ENCODE measurements at places on chromosomes 4 and X.

GRCh38 chr4:52574036-52574435, 85.1 kb downstream of the USP46 start:
- no peak for DNase-seq

GRCh38 chr4:127352220-127353113, 280.3 kb upstream of the INTU start:
- DNase-seq, result no peak

GRCh38 chrX:71236836-71237235, 13.8 kb downstream of the GJB1 start:
- DNase-seq, result peak; percentile 71

DNA sequence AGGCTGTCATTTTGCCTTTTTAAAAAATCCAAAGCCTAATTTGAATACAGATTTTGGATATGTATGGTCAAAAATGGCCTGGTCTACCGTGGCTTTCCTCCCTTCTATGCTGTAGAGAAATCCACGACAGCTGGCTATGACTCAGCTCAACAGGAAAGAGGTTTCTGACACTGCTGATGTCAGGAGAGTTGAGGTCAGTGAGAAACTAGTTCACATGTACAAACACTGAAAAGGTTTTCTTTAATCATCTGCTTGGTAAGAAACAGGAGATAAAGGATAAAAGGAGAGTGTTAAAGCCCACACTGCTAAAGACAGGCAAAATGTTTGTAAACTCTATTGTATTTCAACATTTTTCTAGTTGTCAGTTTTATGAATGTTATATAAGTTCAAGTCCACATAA, 113.9 kb downstream of the NYX start:
- peak; percentile 85 for DNase-seq

DNA sequence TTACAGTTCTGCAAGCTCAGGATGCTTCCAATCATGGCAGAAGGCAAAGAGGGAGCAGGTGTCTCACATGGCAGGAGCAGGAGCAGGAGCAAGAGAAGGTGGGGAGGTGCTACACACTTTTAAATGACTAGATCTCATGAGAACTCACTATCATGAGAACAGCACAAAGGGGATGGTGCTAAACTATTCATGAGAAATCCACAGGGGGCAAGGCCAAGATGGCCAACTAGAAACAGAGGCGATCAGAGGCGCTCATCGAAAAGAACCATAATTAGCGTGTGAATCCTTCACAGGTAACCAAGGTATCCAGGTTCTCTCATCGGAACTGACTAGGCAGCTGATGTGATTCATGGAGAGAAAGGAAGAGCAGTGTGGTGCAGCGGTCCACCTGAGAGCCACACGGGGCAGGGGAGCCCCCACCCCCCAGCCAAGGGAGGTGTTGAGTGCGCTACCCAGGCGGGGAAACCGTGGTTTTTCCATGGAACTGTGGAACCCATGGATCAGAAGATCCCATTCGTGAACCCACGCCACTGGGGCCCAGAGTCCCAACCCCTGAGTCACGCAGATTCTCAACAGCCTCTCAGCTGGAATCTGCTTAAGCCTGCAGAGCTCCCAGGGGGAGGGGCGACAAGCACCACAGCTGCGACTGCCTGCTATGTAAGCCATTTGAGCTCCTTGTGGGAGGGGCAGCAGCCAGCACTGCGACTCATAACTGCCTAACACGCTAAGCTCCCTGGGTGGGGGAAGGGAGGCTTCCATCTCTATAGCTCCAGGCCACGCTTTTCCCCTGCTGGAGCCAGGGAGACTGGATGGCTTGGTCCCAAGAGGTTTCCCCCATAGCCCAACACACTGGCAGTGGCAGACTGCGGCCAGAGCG, 46.7 kb downstream of the FGF16 start:
- DNase-seq, result no peak

DNA sequence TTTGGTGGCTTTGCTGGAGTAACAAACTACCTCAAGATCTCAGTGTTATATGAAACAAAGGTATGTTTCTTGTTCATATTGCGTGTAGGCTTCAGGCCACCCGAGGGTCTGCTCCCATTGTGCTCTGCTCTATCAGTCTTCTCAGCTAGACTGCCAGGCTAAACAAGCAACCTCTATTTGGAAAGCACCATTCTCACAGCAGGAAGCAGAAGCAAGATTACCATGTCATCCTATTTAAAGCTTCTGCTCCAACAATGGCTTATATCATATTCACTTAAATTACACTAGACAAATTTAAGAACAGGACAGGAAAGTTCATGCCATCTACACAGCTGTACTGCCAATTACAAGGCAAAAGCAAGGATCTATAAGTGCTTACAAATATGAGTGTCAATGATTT, 385.8 kb downstream of the PPARGC1A start:
- no peak for DNase-seq

GRCh38 chrX:46611658-46612362, 38.2 kb downstream of the CHST7 start:
- DNase-seq, result no peak

- DNase-seq, result no peak
Observed at GRCh38 chr4:23070848-23071570, 378.3 kb downstream of the GBA3 start.

- DNase-seq, result no peak
Observed at GRCh38 chr4:11495291-11495690, 66.6 kb upstream of the HS3ST1 start.

- DNase-seq, result no peak
Observed at GRCh38 chr4:97300561-97300960, 842.7 kb downstream of the STPG2 start.

GRCh38 chr4:25807102-25807728, 55.6 kb downstream of the SEL1L3 start:
- no peak for DNase-seq

DNA sequence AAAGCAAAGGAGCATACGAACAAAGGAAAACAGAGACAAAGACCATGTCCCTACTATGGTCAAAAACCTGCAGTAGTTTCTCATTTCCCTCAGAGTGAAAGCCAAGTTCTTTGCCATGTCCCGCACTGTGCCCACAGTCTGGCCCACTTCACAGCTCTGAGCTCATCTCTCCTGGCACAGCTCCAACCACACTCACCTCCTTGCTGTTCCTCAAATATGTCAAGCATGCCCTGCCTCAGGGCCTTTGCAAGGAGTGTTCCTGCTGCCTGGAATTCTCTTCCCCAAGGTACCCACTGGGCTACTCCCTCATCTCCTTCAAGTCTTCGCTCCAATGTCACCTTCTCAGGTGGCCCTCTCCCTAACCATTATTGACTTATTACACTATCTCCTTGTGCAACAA, 72.1 kb downstream of the COX18 start:
- DNase-seq, result no peak

DNA sequence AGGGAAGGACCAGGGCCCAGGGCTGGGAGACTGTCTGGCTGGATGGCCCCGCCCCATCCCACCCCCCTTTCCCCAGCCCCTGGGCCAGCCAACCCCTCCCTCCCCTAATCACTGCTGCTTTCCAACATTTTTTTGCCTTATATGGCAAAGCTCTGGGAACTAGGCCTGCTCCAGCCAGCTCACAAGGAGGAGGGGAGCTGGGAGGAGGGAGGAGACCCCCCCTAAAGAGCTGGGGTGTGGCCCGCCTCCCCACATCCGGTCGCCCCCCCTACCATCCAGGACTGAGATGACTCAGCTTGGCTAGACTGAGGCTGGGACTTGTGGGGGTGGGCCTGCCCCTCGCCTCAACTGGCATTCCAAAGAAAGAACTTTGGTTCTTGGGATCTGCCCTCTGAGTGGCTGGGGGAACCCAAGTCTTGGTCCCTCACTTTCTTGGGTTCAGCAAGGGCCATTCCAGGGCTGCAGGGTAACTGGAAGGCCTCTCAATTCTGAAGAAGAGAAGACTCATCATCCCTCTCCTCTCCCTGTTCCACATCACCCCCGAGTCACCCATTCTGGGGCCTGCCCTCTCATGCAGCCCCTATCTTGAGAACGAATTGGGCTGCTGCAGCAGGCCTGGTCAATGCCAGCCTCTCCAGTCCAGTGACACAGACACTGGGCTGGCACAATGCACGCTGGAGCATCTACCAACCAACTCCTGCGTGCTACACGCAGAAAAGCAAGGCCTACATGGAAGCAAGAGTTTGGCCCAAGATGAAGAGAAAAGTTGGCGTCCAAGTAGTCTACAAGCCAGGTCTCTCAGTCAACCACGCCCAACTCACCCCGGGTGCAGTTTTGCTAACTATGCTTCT, 4.8 kb downstream of the FLNA start:
- DNase-seq, result peak; percentile 81

DNA sequence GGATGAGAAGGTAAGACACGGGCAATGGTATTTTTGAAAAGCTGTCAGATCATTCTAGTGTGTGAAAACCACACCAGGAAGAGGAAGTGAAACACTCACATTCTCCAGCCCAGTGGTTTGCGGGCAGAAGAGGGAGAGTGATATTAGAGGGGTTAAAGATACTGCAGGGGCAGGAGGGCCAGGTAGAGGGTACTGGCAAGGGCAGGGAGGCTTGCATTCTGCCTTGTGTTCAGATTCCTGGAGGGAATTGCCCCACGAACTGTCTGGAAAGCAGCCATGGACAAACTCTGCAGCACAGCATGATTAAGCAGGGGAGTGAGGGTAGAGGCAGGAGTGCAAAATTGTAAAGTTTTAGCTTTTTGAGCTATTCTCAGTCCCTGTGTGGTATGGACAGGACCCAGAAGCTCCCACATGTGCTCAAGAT, 30.9 kb downstream of the NIPAL1 start:
- peak; percentile 46 for DNase-seq

DNA sequence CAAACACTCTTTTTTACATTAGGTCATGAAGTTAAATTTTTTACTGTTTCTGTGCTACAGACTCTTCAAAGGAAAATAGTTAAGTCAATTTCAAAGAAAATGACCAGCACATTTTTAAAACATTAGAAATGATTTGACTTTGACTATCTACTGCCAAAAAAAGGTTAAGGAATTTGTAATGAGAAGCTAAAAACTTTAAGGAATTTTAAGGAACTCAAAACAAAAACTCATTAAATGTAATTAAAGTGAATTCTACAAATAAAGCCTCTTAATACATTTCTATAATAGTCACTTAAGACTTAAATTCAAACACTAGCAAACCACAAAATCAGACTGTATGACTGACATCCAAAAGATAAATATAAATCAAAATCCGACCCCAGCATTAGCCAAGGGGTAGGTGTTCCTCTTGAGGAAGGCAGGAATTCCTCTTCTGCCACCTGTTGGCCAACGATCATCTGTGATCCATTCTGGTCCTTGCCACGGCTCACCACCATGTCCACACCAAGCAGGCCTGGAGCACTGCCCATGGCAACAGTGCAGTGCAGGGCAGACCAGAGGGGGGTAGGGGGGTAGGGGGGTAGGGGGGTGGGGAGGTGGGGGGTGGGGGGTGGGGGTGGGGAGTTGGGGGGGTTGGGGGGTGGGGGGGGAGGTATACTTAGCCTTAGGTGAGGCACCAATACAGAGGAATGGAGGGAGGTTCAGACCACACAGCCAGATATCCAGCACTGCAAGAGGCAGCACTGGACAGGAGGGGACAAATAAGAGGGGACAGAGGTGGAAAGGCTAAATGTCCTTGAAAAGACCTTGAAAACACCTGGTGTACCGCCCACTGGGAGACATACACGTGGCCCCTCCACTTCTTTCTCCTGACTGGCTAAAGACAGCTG, 287.4 kb downstream of the CHIC1 start:
- no peak for DNase-seq

- DNase-seq, result no peak
Observed at GRCh38 chr4:144582105-144582850, 63.7 kb upstream of the HHIP start.
